ENCODE measurements at places on chromosomes 1 and 21. TPM values are rescaled to one million over a fixed set of nuclear protein-coding genes. Genes with fewer than 3 reads are reported as not detected.
A peak's percentile ranks its signal among the peaks of the same experiment; 100 is the strongest.

PLEKHN1 gene
- 0.38 TPM for total RNA-seq

LTN1 gene
- total RNA-seq: 26.1 TPM

PRAMEF5 gene
- not detected for total RNA-seq

ITLN2 gene
- total RNA-seq: not detected

HSD11B1 gene
- total RNA-seq: not detected

SLC26A9 gene
- total RNA-seq: not detected

DONSON gene
- total RNA-seq: 17.9 TPM

CFHR1 gene
- not detected for total RNA-seq

RASSF5 gene
- 0.36 TPM for total RNA-seq

KCNA2 gene
- 0.17 TPM for total RNA-seq

AZIN2 gene
- total RNA-seq: 5.8 TPM

CASZ1 gene
- 4.1 TPM for total RNA-seq

FOXO6 gene
- total RNA-seq: 3.2 TPM

SYTL1 gene
- total RNA-seq: 0.82 TPM

DNA sequence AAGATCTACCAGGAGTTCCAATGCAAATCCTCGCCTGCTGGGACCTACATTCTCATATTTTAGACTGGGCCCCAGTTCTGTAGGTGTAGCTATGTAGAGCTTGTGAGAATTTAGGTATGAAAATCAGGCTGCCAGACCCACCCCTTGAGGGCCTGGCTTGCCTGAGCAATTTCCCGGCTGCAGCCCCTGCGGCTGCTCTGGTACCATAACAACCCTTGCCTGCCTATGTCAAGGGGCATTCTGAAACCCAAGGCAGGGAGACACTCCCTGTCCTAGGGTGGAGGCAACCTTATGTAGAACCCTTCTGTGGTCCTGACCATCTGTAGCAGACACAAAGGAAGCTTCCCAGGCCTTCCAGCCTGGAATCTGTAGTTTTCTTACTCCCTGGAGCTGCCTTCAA lies 28.4 kb downstream of the VTCN1 start:
- no peaks in the 10 kb centered on the region for H3K27me3 ChIP-seq
- no peak overlapping the region for H3K27ac ChIP-seq
- no peaks in the 10 kb centered on the region for H3K36me3 ChIP-seq
- H3K4me1 ChIP-seq: no peaks in the 10 kb centered on the region
- no peak overlapping the region for H3K4me3 ChIP-seq

GRCh38 chr1:27547220-27548116 lies 56.5 kb downstream of the AHDC1 start:
- no peak for DNase-seq
- peaks cover 20% of the 10 kb centered on the region for H3K36me3 ChIP-seq
- H3K4me3 ChIP-seq: no peak overlapping the region
- H3K27me3 ChIP-seq: no peaks in the 10 kb centered on the region
- peaks cover 29% of the 10 kb centered on the region for H3K4me1 ChIP-seq

DNA sequence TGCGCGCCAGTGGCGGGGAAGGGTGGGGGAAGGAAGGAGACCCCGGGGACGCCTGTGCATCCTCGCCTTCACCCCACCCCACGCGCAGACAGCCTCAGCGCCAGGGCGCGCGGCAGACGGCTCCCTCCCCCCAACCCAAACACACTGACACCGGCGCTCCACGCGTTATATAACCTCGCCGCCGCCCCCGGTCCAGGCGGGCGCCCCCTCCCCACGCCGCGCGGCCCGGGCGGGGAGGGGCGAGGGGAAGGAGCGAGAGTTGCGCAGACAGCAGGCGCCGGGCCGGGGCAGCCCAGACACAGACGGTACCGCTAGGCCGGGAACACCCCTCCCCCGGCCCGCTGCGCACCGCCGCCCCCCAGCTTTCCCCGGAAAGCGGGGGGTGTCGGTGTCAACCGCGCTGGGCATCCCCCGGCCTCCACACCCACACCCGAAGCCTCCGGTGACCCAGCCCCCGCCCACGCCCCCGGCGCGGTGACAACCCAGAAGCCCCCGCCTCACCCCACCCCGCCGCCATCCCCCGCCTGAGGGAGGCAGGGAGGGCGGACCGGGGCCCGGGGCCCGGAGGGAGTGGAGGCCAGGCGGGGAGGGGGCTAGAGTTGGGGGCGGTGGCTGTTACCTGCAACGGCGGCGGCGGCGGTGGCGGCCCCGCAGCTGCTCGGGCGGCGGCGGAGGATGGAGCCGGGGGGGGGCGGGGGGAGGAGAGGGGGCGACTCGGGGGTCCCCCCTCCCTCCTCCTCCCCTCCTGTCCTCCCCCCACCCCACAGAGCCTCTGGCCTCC lies 432 bp downstream of the AKT3 start:
- H3K27ac ChIP-seq: peak overlapping the region; percentile 93
- H3K4me1 ChIP-seq: peaks cover 22% of the 10 kb centered on the region
- DNase-seq: no peak

- H3K36me3 ChIP-seq: no peaks in the 10 kb centered on the region
- peaks cover 16% of the 10 kb centered on the region for H3K4me1 ChIP-seq
- no peak overlapping the region for H3K27ac ChIP-seq
- H3K4me3 ChIP-seq: no peak overlapping the region
Observed at GRCh38 chr1:68493193-68493592, 3.7 kb downstream of the DEPDC1 start.

GRCh38 chr1:228009828-228010775 lies 3.3 kb downstream of the WNT3A start:
- H3K4me3 ChIP-seq: no peak overlapping the region
- peaks cover 56% of the 10 kb centered on the region for H3K27me3 ChIP-seq
- peaks cover 9% of the 10 kb centered on the region for H3K4me1 ChIP-seq
- no peaks in the 10 kb centered on the region for H3K36me3 ChIP-seq
- no peak overlapping the region for H3K27ac ChIP-seq

DNA sequence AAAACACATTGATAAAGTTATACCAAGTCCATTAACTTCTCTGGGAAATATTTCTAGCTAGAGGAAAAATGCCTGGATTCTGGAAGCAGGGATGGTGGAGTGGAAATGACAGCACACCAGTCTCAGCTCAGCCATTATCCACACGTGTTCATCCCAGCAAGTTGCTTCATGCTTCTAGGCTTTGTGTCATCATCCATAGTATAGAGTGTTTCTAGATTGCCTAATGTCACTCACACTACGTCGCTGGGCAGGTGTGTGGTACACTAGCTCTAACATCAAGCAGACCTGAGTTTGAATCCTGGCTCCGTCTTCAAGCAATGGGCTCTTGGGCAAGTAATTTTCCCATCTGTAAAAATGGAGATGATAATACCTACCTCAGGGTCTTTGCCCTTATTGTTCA lies 326.3 kb downstream of the PBX1 start:
- no peaks in the 10 kb centered on the region for H3K36me3 ChIP-seq
- DNase-seq: no peak
- H3K27ac ChIP-seq: no peak overlapping the region
- peaks cover 1% of the 10 kb centered on the region for H3K27me3 ChIP-seq
- H3K4me3 ChIP-seq: no peak overlapping the region

- peaks cover 7% of the 10 kb centered on the region for H3K27me3 ChIP-seq
- no peak for DNase-seq
- peaks cover 9% of the 10 kb centered on the region for H3K4me1 ChIP-seq
- no peak overlapping the region for H3K4me3 ChIP-seq
Observed at GRCh38 chr1:228920831-228921230, 185.6 kb downstream of the RHOU start.

GRCh38 chr1:24301785-24302175 lies 17.4 kb upstream of the GRHL3 start:
- no peaks in the 10 kb centered on the region for H3K4me1 ChIP-seq
- peaks cover 21% of the 10 kb centered on the region for H3K27me3 ChIP-seq
- no peak overlapping the region for H3K27ac ChIP-seq
- H3K36me3 ChIP-seq: no peaks in the 10 kb centered on the region
- no peak overlapping the region for H3K4me3 ChIP-seq
- DNase-seq: no peak

- peaks cover 16% of the 10 kb centered on the region for H3K4me1 ChIP-seq
- no peak overlapping the region for H3K27ac ChIP-seq
- H3K4me3 ChIP-seq: no peak overlapping the region
- DNase-seq: no peak
Observed at GRCh38 chr1:37955685-37956084, 8.8 kb upstream of the INPP5B start.

GRCh38 chr1:181630398-181630797 lies 147.1 kb downstream of the CACNA1E start:
- H3K27me3 ChIP-seq: peaks cover 19% of the 10 kb centered on the region
- no peak overlapping the region for H3K4me3 ChIP-seq
- H3K4me1 ChIP-seq: no peaks in the 10 kb centered on the region
- no peak for DNase-seq

DNA sequence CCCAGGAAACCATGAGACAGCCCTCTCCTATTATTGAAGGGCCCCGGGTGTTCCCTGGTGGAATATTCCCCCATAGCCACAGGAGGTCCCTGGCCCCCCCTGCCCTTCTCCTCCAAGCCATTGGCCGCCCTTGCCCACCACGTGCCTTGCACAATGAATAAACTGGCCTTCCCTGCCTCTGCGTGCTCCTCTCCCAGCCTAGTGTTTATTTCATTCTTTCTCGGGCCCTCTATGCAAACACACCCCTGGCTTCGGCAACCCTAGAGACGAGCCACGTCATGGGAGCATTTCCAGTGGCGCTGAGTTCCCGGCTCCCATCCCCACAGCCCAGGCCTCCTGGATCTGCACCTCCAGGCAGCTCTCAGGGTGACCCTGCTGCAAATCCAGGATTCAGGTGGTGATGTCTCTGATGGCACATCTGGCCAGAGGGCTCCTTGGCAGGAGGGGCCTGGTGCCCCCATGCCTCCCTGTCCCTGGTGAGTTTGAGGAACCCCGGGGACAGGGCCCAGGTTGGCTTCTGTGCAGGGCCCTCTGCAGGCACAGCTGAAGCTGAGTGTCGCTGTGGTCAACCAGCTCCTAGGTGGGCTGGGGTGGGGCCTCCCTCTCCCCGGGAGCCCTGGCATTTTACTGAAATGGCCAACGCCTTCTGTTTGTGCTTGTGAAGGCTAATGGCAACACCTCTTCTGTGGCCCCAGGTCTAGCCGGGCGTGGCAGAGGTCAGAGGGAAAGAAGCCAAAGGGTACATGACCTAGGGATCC lies 6.2 kb downstream of the KRTAP10-12 start:
- H3K27me3 ChIP-seq: peaks cover 72% of the 10 kb centered on the region
- no peak overlapping the region for H3K27ac ChIP-seq
- no peak for DNase-seq

DNA sequence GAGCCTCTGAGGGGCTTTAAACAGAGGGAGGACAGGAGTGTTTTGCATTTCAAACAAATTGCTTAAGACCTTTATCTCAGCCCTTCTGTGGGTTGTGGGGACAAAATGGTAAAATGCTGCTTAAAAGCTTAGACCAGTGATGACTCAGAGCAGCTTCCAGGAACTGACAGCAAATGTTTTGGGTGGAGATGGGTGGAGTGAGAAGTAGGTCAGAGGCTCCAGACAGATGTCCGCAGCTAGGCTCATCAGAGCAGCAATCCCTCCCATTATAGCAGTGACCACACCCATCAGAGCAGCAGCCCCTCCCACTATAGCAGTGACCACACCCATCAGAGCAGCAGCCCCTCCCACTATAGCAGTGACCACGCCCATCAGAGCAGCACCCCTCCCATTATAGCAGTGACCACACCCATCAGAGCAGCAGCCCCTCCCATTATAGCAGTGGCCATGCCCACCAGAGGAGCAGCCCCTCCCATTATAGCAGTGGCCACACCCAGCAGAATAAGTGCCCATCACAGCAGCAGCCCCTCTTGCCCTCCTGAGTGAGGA lies 532.2 kb downstream of the MATN1 start:
- H3K27me3 ChIP-seq: peaks cover 7% of the 10 kb centered on the region
- no peaks in the 10 kb centered on the region for H3K36me3 ChIP-seq
- DNase-seq: no peak
- H3K4me3 ChIP-seq: no peak overlapping the region
- H3K4me1 ChIP-seq: peaks cover 6% of the 10 kb centered on the region
- no peak overlapping the region for H3K27ac ChIP-seq

DNA sequence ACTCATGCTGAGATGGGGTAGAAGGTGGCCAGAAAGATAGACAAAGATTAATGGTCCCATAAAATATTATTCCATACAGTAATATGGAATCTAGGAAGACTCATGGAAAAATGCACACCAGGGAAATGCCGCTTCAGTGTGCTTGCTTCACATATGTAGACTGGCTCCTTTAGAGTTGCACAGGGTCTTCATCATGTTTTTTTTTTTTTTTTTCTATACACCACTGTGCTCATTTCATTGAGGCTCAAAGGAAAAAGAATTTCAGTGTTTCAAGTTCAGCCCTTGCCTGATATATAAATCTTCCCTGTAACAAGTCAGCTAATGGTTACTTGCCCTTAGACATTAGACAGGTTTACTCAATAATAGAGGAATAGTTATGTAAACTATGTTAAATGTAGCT lies 33.2 kb downstream of the KCNK2 start:
- peaks cover 2% of the 10 kb centered on the region for H3K27me3 ChIP-seq
- no peak overlapping the region for H3K4me3 ChIP-seq
- H3K27ac ChIP-seq: no peak overlapping the region
- peaks cover 23% of the 10 kb centered on the region for H3K4me1 ChIP-seq

DNA sequence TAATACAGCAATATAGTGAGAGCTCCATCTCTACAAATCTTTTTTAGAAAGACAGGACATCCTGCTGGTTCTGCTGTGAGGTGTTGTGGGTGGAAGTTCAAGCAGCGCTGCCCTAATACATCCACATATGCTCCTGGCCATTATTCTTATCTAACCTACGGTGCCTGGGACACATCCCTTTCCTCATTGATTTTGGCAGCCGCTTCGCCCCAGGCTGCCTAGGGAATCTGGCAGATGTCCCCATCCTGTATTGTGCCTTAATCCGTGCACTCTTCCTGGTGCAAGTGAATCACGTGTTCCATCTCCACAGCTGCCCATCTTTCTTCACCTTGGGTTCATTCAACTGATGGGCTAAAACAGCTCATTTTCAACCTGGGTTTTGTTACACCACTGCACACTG lies 3.1 kb upstream of the UBE2G2 start:
- DNase-seq: no peak
- no peaks in the 10 kb centered on the region for H3K27me3 ChIP-seq
- H3K4me3 ChIP-seq: no peak overlapping the region
- H3K4me1 ChIP-seq: peaks cover 22% of the 10 kb centered on the region
- H3K27ac ChIP-seq: no peak overlapping the region

DNA sequence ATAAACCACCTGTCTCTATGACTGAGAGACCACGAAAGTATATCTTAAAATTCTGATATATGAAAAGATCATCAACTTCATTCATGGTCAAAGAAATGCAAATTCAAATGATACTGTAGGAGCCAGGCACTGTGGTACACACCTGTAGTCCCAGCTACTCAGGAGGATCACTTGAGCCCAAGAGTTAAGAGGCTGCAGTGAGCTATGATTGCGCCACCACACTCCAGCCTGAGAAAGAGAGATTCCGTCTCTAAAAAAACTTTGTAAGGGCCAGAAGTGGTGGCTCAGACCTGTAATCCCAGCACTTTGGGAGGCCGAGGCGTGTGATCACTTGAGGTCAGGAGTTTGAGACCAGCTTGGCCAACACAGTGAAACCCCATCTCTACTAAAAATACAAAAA lies 17.0 kb downstream of the RERE start:
- no peaks in the 10 kb centered on the region for H3K27me3 ChIP-seq
- H3K27ac ChIP-seq: no peak overlapping the region
- no peak for DNase-seq
- no peaks in the 10 kb centered on the region for H3K36me3 ChIP-seq
- H3K4me1 ChIP-seq: peaks cover 5% of the 10 kb centered on the region

- H3K4me3 ChIP-seq: peak overlapping the region; percentile 83
- no peak for DNase-seq
- peaks cover 41% of the 10 kb centered on the region for H3K4me1 ChIP-seq
- H3K36me3 ChIP-seq: no peaks in the 10 kb centered on the region
- peak overlapping the region; percentile 94 for H3K27ac ChIP-seq
- no peaks in the 10 kb centered on the region for H3K27me3 ChIP-seq
Observed at GRCh38 chr1:15616373-15617172, 685 bp upstream of the DDI2 start.

Measured in chondrocyte (in vitro differentiated cells).